Stimulated activated CD8-positive, alpha-beta memory T cell treated with anti-CD3 and anti-CD28 coated beads, Interleukin-4, amount 100 ng/mL, for 1 hour (primary cell): ENCODE measurements at places on chromosomes 1 and 21.
A peak's percentile ranks its signal among the peaks of the same experiment; 100 is the strongest.

DNA sequence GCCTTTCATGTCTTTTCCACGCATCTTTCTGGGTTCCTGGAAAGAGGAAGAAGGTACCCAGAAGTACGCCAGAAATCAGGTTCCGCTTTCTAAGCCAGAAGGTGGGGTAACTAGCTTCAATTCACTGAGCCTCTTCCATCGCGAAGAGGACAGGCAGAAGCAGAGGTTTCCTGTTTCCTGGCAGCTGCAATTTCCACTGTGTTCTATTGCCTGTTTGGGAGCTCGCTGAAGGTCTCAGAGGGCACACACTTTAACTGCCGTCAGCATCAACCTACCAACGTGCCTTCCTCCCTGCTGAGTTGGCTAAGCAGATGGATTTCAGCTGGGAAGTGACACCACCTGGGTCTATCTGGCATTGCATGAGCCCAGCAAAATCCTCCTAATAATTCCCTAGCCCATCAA lies 10.0 kb downstream of the NCF2 start:
- DNase-seq, result no peak

GRCh38 chr1:53511323-53511932 lies 52.2 kb downstream of the DMRTB1 start:
- no peak for DNase-seq

- DNase-seq, result no peak
These were observed 83.4 kb upstream of the FMN2 start for GRCh38 chr1:240008298-240008697.

- peak; percentile 90 for DNase-seq
These were observed at the start of gene TESK2 for GRCh38 chr1:45490626-45491486. Gene TESK2, minus strand, starts transcription at chr1:45491163. Its CDS starts 33,378 bp downstream, at chr1:45457785.

DNA sequence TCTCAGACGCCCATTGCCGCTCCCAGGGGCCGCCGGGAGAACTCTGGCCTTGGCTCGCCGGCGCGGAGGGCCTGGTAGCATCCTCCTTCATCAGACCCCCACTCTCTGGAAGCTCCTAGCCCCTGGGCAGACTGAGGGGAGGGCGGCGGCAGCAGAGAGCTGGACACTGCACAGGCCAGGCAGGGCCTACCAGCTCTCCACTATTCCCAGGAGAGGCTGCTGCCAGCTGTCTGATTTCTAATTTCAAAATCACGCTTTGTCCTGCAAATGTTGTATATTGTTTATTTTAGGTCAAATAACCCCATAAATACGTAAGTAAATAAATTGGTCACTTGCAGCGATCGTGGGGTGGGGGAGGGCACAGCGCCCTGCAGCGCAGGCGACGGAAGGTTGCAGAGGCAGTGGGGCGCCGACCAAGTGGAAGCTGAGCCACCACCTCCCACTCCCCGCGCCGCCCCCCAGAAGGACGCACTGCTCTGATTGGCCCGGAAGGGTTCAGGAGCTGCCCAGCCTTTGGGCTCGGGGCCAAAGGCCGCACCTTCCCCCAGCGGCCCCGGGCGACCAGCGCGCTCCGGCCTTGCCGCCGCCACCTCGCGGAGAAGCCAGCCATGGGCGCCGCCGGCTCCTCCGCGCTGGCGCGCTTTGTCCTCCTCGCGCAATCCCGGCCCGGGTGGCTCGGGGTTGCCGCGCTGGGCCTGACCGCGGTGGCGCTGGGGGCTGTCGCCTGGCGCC lies at the start of gene MTARC1:
TSS of gene MTARC1 (plus strand) at position 577 of the 732 bp plus-strand sequence. CDS start at position 609, 32 bp downstream.
- no peak for DNase-seq

DNA sequence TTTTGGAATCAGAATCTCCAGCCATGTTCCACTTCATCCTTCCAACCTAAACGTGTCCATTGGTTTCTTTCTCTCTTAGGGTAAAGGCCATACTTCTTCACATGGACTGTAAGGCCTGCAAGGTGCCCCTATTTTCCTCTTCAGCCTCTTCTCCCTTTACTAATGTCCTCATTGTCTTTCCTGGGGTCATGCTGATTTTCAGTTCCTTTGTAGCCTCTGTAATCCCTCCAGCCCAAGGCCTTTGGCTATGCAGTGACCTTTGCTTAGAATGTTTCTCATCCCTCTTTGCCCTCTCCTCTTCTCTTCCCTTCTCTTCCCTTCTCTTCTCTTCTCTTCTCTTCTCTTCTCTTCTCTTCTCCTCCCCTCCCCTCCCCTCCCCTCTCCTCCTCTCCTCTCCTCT lies 112.5 kb downstream of the SPATA46 start:
- DNase-seq, result no peak

GRCh38 chr1:103197216-103197615 lies 88.9 kb upstream of the COL11A1 start:
- no peak for DNase-seq

- DNase-seq, result no peak
These were observed 87.0 kb upstream of the GALNT2 start for GRCh38 chr1:229980009-229980408.

DNA sequence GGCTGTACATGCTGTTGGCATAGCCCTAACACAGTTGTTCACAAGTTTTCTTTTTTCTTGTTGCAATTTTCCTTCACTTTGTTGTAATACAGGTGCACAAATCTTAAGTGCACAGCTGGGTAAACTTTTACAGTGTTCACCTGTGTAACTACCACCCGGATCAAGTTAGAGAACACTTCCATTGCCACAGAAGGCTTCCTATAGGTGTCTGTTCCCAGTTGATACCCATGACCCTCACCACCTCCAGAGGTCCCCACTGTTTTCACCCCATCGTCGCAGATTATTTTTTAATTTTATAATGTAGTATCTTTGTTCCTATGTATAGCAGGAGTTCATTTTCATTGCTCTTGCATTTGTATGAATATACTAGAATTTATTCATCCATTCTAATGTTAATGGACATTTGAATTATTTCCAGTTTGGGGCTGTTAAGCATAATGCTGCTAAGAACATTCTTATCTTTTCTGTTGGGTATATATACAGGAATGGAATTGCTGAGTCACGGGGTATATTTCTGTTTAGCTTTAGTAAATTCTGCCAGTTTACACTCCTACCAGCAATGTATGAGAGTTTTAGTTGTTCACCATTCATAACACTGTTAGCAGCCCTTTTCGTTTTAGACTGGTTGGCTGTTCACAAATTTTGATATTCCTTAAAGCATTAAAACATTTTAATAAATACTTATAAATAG lies 16.4 kb downstream of the SPRTN start:
- DNase-seq, result no peak

GRCh38 chr1:163668472-163668871 lies 346.7 kb downstream of the NUF2 start:
- no peak for DNase-seq

DNA sequence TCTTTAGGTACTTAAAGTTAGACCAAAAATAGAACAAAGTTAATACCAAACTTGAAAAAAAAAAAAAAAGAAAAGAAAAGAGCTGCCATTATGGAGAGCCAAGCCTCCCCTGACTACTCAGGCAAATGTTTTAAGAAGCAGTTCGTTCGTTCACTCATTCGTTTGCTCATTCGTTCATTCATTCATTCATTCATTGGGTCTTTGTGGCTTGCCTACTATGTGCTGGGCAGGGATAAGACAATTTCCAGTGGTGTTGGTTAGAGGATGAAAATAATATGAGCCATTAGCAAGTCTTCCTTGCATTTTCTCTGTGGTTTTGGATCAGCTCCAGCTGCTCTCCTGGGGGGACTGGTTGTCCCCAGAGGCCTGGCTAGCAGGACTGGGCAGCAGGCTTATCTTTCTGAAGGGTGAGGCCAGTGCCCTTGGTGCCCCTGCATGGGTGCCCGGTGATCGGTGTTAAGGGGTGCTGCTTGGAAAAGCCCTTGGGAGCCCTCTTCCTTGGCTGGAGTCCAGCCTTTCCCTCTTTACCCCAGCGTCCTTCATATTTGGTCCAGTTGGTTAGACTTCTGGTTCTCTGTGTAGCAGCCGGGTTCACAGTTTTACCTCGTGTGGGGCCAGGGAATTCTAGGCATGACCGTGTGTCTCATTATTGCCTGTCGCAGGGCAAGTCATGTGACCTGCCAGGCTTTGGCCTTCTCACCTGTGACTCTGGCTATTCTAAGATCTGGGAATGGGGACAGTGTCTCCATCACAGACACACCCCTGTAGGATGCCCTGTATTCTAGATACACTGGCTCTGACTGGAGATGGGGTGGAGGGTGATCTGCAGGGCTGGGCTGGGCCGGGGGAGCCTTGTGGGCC lies 32.8 kb downstream of the LHX4 start:
- DNase-seq, result no peak

- DNase-seq, result no peak
These were observed 41.3 kb downstream of the PGM1 start for GRCh38 chr1:63634471-63634870.

- no peak for DNase-seq
These were observed 56.7 kb downstream of the HSF2BP start for GRCh38 chr21:43602266-43603232.

- no peak for DNase-seq
These were observed 3.4 kb downstream of the ATP1A4 start for GRCh38 chr1:160154790-160155189.

DNA sequence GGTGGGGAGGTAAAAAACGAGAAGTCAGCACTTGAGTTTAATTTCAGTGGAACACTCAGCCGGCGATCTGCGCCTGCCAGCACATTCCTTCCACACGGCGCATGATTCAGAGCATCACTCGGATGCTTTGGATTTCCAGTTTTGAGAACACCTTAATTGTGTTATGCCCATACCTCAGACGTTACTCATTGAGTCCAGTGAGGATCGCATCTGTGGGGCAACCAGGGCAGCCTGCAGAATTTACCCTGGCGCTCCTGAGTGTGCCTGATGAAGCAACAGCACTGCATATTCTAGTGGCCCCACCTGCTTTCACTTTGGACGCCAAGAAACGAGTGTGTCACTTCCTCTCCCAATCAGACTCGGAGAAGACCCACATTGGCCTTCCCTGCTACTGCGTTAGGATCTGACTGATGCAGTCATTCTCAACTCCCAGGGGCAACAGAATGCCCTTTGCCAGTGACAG lies 19.9 kb downstream of the FAM89A start:
- no peak for DNase-seq

DNA sequence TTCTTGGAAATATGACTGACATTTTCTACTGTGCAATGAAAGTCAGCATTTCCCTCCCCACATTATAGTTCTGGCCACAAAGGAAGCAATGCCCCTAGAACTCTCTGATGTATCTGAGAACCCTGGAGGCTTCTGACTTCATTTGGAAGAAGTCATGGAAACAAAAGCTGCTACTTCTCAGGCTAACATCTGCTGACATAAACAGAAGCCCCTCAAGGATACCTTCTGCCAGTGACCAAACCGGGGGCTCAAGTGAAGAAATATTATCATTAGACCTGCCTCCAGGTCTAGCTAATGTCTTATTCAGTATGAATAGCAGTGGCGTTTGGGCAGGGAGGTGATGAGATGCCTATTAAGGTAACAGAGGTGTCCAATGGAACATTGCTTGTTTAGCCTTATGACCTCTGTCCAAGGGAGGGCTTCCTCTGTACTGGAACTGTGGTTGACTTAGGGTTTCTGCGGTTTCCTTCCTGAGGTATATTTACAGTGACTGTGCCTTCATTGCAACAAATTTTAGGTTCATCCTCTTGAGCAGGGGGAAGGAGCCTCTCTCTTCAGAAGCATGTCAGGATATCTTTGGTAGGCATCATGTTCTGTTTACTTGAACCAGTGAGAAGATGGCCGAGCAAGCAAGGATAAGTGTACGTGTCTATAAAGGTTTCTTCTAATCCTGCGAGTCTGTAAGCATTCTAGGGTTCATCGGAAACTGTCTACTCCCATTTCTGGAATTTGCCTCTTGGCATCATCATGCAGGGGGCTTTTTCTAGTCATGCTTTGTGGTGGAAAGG lies 161.7 kb downstream of the PBX1 start:
- no peak for DNase-seq
